Stimulated activated CD8-positive, alpha-beta memory T cell treated with anti-CD3 and anti-CD28 coated beads, Interleukin-4, amount 100 ng/mL, for 1 hour (primary cell): ENCODE measurements at places on chromosomes 2 and 18.

DNA sequence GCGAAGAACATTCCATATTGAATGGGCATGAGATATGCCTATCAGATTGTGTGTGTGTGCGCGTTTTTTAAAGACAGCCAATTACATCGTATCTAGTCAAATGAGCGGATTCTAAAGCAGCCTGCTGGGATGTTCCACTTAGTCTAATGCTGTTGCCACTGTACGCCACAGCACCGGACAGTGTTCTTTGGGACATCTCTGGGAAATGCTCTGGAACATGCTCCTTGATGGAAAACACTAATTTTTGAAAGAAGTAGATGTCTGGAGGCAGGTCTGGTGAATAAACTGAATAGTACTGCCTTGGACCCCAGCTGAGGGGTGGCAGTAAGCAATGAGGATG, 3.6 kb upstream of the TMEM150A start:
- no peak for DNase-seq

DNA sequence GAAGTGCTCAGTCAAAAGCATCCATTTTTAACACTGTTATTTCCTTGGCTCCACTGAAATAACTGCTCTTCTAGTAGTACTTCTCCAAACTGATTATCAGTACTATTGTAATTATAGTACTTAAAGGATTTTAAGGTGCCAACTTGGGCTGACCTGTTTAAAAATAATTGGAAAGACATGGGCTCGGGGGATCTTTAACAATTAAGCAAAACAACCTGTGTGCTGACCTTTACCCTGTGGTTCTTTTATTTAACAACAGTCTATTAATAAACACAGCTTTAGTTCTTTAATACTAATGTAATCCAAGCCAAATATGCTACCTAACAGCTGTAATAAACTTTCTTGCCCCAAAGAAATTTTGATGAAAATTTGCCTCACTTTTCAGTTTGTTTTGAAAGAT, 6.9 kb upstream of the ITPRID2 start:
- no peak for DNase-seq

DNA sequence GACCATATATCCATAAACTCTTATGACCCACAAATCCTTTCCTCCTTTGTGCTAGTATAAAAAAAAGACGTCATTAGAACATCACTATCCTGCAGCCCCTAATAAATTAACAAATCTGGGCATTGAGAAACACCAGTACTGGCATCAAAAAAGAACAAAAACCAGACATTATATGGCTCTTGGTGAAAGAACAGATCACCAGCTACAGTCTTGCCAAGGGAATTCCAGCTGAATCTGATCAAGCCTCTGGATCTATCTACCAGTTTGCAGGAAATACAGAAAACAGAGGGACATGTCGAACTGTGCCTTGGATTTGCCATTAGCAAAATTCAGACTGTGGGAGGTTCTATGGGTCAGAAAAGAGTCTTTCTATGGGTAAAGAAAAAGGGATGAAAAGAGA, 93.7 kb upstream of the DDX18 start:
- DNase-seq, result no peak

- DNase-seq, result no peak
Measured at GRCh38 chr18:2494921-2495320, 76.4 kb downstream of the METTL4 start.

DNA sequence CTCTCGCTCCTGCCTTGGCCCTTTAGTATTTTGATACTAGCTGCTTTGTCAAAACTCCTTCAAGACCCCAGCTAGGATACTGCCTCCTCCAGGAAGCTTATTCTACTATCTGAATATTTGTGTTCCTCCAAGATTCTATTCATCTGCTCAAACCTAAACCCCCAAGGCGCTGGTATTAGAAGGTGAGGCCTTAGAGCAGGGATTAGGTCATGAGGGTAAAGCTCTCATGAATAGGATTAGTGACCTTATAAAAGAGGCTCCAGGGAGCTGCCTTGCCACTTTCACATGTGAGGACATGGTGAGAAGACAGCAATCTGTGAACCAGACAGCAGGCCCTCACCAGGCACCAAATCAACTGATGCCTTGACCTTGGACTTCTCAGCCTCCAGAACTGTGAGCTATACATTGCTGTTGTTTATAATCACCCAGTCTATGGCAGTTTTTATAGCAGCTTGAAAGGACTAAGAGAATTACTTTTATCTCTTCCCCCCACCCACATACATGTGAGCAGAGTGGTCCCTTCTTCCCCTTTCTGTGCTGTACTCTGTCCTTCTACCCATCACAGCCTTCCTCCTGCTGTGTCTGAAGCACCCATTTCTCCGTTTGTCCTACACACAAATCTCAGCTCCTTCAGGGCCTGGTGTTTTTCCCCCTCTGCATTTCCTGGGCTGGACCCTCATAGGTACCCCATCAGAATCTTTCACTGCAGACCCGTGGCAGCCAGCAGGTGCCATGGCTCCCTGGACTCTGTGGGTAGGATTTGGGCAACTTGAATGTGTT, 54.5 kb downstream of the HS1BP3 start:
- DNase-seq, result no peak

GRCh38 chr2:107282135-107282534, 396.2 kb upstream of the ST6GAL2 start:
- no peak for DNase-seq

- DNase-seq, result no peak
Measured at GRCh38 chr2:119248751-119249150, 25.1 kb downstream of the STEAP3 start.

DNA sequence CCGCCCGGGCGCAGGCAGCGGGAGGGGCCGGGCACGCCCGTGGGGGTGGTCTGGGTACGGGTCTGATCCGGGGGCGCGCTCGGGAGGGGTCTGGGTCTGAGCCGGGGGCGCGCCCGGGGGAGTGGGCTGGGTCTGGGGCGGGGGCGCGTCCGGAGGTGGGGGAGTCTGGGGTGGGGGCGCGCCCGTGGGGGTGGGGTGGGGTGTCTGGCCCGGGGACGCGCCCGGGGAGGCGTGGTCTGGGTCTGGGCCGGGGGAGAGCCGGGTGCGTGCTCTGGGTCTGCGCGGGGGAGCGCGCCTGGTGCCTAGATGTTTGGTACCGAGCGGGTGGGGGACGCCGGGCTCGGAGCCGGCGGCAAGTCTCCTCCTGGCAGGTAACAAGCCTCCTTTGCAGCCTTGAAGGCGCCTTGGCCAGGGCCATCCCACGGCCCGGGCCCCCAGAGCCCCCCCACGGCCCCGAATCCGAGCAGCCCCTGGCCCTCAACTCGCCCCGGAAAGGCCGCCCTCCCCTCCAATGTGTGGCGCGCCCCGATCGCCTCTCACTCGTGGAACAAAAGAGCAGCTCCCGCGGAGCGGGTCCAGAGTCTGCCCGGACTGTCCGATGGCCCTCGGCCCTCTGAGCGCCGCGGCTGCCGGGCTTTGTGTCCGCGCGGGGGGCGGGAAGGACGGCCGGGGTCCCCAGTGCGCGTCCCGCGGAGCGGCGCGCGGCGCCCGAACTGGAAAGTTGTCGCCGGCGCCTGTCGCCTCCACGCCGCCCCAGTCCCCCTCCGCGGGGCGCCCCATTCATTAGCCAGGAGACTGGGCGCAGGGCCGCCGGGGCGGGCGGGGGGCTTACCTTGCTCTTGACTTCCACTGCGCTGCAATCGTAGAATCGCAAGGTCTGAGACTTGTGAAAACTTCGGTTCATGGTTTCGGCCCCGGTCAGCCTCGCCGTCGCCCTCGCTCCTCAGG, 595 bp downstream of the PARD6G start:
- DNase-seq, result no peak

DNA sequence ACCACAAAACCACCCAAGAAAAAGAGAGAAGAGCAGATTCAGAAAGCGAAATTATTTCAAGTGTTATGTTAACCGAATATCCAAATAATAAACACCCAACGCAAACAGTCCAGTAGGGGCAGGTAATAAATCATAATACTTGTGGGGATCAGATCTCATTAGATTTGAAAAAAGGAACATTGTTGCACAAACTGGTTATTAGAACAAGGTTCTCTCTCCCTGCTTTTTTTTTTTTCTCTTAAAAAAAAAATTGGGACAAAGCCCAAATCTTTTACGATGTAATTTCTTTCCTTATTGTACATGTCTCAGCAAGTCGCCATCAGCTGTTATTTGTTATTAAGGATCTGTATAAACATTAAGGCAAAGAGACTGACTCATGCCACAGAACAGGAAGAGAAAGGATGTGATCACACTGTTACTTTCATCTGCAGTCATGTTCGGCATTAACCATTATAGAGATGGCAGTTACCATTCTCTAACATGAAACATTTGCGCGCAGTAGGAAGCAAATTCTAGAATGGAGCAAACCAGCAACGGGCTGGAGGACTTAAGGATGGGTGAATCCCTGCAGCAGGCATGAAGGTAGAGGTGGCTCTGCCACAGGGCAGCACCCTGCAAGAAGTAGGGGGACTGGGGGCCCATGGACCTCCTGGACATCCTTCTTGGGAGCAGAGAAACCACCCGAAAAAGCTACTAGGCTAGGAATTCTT, 42.0 kb downstream of the EPHA4 start:
- DNase-seq, result no peak

- DNase-seq, result no peak
Measured at GRCh38 chr2:15298770-15299169, 262.4 kb downstream of the NBAS start.

- DNase-seq, result no peak
Measured at GRCh38 chr2:144429396-144430112, 90.4 kb downstream of the ZEB2 start.

- DNase-seq, result no peak
Measured at GRCh38 chr2:167595839-167596471, 651.4 kb downstream of the STK39 start.

DNA sequence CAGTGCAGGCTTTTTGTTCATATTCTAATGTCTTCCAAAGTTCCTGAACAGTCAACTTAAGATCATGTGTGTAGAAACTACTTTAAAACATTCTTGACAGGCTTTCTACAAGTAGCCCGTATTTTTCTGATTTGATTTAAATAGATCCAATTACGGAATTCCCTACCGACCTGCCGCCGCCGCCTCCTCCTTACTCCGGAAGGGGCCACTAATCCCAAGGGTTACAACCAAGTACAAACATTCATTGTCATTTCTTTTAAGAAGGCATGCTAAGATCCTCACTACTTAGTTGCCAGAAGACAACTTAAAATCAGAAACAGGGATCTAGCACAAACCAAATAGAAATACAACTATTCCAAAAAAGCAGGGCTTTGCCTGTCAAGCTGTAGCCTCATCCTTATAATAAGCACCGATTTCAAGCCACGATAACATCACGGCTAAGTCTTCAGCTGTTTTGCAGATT, 784 bp downstream of the WDR33 start:
- DNase-seq, result no peak
